Tibial artery (tissue), 4 donors: ENCODE measurements at places on chromosomes 2 and 18.

GRCh38 chr2:241136191-241136590, 13.1 kb downstream of the PASK start:
- no peak for DNase-seq

- no peak for DNase-seq
These were observed 209.0 kb upstream of the COPS8 start for GRCh38 chr2:236876642-236877041.

- DNase-seq = peak; percentile 35
These were observed 30.1 kb downstream of the MROH2A start for GRCh38 chr2:233807966-233808935.

DNA sequence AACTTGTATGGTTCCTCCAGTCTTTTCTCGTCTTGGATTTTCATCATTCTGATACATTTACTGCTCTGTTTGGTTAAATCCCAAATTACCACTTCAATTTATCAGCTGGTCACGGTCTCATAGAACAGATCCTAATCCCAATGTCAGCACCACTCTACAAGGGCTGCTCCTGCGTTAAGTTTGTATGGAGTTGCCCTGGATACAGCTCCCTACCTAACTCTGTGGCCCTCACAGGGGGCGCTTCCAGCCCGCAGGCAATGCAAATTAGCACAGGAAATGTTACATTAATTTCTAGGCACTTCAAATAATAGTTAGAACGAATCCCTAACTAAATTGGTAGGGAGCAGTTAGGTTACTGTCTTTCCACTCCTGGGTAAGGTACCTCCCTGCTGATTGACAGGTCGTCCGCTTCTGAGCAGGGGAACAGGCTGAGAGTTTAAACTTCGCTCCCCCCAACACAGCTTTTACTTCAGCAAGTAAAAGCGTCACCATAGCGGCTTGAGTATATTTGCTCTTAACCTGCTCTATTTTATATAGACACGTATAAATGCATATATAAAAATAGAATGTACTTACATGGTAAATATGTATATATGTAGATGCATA, 238.5 kb upstream of the FANCL start:
- no peak for DNase-seq

GRCh38 chr2:131125195-131125757, 20.1 kb downstream of the PLEKHB2 start:
- no peak for DNase-seq

GRCh38 chr2:70344195-70344594, 42.3 kb upstream of the FAM136A start:
- DNase-seq = no peak

GRCh38 chr2:202592566-202592965, 42.2 kb upstream of the FAM117B start:
- DNase-seq = no peak

GRCh38 chr2:28319118-28320008, 73.3 kb upstream of the FOSL2 start:
- DNase-seq = no peak

DNA sequence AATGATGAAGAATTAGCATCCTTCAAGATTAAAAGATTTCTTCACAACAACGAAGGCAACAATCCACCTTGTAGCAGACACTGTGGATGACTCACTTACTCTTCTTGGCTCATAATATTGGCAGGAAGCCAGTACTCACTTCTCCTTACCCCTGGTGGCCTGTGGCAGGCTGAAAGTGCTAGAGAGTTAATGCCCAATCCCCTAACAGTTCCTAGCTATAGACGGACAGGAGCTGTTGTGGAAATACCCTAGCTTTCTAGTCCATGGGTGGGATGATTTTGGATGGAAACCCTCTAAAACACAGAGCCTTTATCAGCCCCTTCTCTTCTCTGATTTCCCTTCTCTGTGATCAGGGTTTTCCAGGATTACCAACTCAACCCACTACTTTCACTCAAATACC, 128.6 kb upstream of the NYAP2 start:
- no peak for DNase-seq

DNA sequence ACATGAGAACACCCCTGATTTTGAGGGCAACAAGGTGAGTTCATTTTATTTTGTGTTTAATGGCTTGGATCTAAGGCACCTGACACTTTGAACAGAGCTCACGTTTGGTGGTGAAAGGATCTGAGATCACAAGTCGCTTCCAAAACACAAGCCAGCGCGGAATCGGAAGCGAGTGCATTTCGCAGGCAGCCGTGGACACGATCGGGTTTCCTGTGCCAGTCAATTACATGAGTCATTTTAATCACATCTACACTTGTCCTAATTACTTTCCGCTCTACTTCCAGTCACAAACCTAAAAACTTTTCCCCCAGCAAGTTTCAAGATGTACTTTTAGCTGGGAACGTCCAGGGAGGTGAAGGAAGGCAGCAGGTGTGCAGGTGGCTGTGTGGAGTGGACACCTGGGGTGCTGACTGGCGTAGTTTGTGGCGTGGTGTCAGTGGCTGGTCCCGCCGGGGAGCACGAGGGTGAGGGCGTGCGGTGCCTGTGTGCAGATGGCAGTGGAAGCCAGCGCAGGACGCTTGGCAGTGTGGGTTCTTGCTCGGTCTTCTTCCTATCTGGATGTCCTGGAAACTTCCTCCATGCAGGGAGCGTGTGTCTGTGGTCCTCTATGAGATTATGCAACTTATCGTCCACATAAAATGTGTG, 75.6 kb downstream of the DCDC2C start:
- no peak for DNase-seq

- DNase-seq = no peak
These were observed 496.9 kb upstream of the VRK2 start for GRCh38 chr2:57549642-57550102.

DNA sequence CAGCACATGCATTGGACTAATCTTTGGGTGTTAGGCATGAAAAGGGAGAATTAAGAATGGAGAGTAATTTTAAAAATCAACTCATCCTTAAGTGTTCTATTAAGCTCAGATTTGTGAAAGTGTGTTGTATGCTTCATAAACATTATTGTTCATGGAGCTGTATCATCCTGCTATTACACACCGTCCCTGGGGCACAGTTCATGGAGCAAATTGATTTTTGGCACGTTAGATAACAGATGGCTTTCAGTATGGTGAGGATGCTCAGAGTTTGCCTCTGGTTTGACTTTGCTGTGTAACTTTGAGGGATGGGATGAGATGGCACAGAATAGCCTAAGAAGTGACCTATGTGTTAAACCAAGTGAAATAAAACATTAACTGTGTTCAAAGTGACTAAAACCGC, 97.1 kb downstream of the MGAT5 start:
- no peak for DNase-seq

GRCh38 chr2:141498561-141498960, 632.3 kb downstream of the LRP1B start:
- DNase-seq = no peak

GRCh38 chr2:207224791-207225482, 59.2 kb upstream of the KLF7 start:
- no peak for DNase-seq

GRCh38 chr2:49043405-49043982, 110.8 kb downstream of the FSHR start:
- no peak for DNase-seq
